ENCODE measurements at places on chromosomes 13 and 19.

- no peak for DNase-seq
Observed at GRCh38 chr13:55087085-55087484, 2053.6 kb upstream of the PRR20A start.

- DNase-seq: no peak
Observed at GRCh38 chr19:31144075-31144870, 205.0 kb downstream of the TSHZ3 start.

GRCh38 chr19:15672580-15673175 is at the start of gene CYP4F12:
Gene CYP4F12, plus strand, starts transcription at chr19:15673087. Its CDS starts 443 bp downstream, at chr19:15673530.
- DNase-seq: peak; percentile 33

DNA sequence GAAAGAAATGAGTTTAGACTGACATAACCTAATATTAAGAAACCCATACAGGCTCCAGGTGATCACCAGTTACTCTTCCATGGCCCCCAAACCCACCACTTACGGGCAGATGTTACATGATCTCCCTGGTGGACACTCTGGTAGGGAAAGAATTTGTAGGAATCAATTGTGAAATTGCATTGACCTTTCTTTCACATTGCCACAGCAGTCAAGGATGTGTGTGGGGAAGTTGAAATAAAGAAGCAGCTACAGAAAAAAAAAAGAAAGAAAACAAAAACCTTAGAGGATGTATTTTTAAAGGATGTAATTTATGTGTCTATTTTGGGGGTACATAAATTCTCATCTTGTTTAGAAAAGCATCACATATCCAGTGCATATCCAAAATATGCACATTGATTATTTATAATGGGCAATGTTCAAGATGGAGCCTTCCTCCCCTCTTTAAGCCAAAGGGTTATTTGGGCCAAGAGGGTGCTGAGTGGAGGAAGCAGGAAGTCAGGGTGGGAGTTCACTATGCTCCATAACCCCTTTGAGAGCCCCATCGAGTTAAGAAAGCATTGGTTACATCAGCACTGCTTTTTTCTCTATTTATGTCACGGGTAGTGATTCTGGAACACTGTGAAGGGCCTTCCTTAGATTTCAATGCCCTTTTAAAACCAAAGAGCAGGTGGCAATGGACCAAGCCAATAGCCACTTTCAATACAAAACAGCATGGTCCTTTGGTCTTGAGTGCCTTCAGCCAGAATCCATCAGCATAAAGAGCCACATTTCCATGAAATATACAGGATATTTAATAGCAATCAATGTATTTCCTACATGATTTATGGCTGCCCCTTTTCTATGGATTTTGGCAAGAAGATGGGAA is 169.6 kb downstream of the LACC1 start:
- no peak for DNase-seq

DNA sequence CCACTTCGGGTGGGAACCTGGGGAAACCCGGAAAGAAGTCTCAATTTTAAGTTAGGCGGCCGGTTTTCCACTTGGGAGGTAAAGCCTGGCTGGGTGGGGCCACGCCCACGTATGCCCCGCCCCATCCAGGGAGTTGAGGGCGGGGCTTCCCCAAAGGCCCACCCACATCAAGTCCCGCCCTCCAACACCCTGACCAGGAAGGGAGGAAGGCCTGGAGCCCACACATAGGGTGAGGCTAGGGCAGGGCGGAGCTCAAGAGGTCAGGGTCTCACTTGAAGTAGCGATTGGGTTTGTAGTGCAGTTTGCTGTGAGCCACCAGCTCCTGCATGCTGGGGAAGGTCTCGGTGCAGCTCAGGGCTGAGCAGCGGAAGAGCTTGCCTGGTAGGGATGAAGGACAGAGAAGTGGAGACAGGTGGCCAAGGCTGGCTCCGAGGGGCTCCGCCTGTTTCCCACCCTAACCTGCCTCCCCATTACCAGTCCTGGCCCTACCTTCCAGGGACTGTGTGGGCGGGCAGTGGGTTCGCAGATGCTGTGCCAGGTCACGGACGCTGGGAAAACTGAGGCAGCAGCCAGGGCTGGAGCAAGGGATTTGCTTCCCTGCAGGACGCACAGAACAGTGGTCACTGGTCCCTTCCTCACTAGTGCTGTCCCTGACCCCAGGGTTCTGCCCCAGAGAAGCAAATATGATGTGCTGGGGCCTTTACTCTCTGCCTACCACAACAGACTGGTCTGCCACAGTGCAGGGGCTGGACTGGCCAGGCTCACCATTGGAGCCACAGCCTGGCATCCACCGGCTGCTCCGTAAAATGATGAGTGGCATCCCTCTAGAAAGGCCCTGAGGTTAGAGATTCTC is 1.6 kb downstream of the ZNF414 start:
- peak; percentile 56 for DNase-seq

DNA sequence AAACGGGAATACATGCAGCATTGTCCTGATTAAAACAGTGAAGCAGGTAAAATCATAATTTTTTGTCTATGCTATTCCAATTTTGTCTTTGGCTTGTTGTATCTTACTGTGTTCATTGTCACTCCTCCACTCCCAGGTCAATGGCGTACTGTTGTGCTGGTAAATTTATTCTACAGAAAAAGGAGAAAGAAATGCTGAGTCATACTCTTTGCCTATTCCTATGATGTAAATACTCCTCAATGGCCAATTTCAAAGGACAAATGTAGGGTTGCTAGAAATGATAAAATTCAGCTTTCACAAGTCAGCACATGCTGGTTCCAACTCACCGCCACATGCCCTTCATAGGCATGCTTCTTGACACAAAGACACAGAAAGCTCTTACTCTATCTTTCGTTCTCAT is 694.4 kb upstream of the PCDH20 start:
- DNase-seq: no peak

DNA sequence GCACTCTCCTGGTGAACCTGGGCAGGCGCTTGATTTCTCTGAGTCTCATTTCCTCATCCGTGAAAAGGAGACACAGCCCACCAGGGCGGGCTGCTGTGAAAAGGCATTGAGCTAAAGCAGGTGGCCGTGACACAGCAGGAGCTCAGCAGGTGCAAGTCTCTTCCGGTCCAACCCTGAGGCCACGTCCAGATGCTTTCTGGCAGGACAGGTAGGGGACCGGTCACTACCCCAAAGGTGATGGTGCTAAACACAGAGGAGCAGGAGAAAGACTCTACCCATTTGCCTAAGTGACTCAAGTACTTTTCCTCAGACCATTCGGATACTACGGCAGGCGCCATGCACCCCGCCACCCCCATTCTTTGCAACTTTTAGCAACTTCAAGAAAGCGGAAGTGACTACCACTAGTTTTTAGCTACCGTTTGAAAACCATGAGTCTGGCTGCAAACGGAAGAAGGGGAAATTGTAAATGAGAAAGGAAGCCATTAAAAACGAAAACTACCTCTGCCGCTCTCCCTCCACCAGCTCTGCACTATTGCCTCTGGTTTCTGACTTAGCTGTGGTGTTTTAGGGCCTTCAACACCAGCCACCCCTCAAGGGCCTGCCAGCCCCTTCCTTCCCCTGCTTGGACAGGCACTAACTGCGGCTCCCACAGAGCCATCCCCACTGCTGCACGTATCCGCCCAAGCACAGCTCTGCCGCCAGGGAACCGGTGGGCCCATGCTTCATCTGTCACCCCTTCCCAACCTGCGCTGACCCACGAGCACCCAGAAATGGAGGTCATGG is 4.8 kb downstream of the PPP6R1 start:
- DNase-seq: no peak

GRCh38 chr19:12202250-12202649 is 39.4 kb downstream of the ZNF136 start:
- DNase-seq: no peak

All from cerebellar cortex (tissue), 1 donor.